ENCODE measurements at places on chromosomes 3 and 15.

DNA sequence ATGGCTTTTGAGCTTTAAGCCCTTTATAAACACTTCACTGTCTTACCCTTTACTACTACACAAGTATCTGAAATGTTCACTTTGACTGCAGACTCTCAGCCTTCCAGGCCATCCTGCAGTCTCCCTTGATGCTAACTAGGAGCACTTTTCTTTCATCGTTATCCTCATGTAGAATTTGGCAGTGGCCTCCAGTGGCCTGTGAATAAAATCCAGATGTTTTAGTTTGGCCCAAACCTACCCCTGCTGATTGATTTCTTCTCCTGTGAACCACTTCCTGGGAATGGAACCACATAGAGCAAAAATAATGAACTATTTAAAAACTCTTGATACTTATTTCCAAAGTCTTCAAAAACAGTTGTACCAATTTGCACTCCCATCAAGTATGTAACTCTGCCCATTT is 271.9 kb downstream of the FEZF2 start:
- DNase-seq = no peak

GRCh38 chr3:173403376-173403775 is 5.8 kb downstream of the NLGN1 start:
- no peak for DNase-seq

GRCh38 chr3:167773584-167773983 is 38.1 kb downstream of the SERPINI1 start:
- no peak for DNase-seq

DNA sequence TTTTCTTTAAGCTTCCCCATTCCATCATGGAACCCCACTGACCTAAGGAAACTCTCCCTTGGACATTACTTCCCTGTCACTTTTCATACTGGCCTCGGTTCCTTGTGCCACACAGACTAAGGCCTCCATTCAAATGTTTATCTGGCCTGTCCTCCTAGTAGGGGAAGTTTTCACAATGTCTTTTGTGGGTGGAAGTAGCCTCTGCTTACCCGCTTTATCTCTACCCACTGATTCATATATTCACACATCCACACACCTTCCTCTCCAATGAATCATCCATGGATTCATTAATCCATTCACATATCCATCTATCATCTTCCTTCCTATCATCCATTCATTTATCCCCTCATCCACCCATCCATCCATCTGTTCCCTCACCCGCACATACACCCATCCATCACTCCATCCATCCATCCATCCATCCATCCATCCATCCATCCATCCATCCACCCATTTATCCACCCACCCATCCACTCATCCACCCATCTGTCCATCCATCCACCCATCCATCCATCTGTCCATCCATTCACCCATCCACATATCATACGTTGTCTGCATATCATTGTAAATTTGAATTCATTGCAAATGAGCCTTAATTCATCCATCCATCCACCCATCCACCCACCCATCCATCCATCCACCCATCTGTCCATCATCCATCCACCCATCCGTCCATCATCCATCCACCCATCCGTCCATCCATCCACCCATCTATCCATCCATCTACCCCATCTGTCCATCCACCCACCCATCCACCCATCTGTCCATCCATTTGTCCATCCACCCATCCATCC is 49.1 kb downstream of the IQSEC1 start:
- DNase-seq = no peak

DNA sequence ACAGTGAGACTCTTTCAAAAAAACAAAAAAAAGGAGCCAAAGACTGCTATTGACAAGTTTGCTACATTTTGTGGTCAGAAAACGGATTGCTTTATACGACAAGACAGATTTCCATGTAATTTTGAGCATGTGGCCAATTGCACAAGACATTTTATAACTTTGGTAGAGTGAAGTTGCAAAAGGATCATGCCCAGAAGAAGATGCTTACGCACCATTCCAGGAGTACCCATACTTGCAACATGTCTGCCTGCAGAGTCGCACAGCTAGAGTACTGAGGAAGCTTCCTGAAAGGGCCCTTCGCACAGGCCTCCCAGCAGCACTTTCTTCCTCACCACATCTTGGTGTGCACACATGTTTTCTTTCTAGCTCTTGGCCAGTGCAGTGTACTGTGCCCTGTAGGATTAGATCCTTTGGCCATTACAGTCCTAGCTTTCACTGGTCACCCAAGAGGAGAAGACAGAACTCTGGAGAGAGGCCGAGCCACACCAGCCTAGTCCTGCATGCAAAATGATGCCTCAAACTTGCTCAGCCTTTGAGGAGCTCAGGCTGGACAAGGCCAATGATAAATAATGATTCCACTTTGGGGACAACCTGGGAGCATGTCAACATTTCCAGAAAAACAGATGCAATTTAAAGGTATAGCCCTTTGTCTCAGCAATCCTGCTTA is 11.7 kb downstream of the CHDH start:
- DNase-seq = no peak

DNA sequence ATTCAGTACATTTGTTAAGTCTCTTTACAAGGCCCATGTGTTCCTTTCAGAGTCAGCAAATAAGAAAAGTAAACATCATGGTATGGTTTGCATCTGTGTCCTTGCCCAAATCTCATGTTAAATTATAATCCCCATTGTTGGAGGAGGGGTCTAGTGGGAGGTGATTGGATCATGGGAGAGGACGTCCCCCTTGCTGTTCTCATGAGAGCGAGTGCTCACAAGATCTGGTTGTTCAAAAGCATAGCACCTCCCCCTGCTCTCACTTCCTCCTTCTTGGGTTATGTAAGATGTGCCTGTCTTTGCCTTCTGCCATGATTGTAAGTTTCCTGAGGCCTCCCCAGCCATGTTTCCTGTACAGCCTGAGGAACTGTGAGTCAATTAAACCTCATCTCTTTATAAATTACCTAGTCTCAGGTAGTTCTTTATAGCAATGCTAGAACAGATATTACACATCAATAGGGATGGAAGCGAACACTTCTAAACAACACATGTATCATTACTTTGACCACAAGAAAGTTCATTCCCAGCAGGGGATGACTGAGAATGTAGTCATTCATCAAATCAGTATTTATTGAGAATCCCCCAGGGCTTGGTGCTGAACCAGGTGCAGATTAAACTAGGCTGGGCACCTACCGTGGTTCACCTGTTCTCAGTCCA is 4.1 kb downstream of the EFCAB12 start:
- no peak for DNase-seq

- no peak for DNase-seq
Observed at GRCh38 chr3:47121409-47121808, 42.5 kb downstream of the SETD2 start.

DNA sequence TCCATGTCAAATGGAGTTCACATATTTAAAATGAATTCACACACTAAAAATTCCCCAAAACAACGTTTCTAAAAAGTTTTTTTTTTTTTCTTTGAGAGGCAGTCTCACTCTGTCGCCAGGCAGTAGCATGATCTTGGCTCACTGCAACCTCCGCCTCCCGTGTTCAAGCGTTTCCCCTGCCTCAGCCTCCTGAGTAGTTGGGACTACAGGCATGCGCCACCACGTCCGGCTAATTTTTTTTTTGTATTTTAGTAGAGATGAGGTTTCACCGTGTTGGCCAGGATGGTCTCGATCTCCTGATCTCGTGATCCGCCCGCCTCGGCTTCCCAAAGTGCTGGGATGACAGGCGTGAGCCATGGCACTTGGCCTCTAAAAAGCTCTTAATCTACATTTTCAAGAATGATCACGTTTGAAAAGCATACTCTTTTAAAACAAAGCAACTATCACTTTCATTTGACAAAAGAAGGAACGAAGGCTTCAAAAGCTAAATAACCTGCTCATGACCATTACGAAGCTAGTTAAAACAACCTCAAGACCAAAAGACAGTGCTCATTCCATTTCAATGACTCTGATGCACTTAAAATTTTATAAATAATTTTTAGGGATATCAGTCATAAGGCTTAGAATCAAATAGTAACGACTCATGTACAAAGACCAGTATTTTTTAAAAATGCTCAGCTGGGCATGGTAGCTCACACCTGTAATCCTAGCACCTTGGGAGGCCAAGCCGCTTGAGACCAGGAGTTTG is 5.5 kb downstream of the UBE3A start:
- DNase-seq = no peak

Data from SW 1271 (cell line).